ENCODE measurements at places on chromosomes 13 and 19.

DNA sequence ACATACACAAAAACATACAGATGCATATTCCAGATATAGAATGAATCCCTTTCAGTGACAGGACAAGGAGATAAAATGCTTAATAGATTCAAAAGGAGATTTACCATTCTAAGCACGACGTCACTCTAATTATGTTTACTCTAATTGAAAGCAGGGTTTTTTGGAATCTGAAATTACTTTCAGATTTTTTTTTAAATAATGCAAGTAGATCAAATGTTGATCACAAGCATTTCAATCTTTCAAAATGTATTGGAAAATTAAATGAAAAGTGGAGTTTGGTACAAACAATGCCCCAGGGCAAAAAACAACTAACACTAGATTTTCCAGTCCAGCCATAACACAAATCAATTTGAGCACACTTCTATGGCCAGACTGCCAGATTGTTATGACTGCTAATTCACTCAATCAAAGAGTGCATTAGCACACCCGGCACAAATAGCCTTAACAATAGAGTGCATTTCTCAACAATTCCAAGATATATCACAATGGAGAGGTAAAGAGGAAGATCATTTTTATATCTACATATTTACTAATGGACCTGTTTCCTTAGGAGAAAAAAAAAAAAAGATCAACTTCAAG is 4.3 kb upstream of the DACH1 start:
- no peak for DNase-seq

DNA sequence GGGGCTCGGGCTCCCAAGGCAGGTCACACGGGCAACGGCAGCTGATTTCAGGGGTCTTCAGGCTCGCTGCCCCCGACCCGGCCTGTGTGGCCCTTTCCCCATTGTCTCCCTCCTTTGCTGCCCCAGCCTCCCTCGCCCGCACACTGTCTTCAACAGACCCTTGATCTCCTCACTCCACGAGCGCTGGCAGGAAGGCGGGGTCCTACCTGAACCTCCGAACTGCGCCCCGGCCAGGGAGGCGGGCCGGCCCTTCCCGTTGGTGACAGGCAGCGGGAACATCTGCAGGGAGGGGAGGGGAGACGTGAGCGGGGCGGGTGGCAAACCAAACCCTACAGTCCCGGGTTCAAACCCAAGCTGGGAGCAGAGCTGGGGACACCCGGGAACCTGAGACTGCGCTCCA is 6.3 kb downstream of the TCF3 start:
- no peak for DNase-seq

DNA sequence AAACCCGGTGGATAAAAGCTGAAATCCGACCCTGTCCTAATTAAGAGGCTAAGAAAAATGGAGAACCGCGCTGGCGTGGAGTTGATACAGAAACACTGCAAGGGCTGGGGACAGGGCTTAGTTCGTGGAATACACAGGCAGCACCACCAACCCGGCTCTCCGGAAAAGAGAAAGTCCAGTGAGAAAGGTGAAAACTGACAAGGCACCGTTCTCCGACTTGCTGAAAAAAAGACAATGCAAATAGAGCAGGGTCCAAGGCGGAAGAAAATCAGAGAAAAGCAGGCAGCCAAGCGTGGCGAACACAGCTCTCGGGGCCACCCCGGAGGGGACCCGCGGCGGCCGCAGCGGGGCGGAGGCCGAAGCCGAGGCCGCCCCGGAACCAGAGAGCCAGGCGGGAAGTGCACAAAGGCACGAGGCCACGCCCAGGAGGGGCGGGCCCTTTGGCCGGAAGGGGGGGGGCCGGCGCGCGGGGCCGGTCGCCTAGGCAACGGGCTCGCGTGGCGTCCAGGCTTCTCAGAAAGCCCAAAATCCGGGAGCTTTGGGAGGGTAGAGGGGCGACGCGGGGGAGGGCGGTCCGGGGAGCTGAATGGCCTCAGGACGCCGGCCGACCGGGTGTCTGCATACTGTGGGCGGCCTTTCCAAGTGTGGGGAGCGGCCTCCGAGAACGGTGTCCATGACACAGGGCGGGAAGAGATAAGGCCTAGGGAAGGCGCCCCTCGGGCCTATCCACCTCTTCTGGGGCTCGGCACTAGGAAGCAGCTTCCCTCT is 1.2 kb upstream of the ING1 start:
- peak; percentile 85 for DNase-seq

DNA sequence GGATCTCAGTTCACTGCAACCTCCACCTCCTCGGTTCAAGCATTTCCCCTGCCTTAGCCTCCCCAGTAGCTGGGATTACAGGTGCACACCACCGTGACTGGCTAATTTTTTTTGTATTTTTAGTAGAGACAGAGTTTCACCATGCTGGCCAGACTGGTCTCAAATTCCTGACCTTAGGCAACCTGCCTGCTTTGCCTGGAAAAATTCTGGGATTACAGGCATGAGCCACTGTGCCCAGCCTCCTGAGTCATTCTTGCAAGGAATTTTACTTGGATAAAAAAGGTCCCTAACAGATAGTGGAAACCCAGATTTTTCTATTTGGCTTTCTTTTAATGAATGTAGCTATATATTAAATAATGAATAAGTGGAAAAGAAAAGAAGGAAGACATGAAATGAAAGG is 449.9 kb upstream of the ATXN8OS start:
- DNase-seq = no peak

DNA sequence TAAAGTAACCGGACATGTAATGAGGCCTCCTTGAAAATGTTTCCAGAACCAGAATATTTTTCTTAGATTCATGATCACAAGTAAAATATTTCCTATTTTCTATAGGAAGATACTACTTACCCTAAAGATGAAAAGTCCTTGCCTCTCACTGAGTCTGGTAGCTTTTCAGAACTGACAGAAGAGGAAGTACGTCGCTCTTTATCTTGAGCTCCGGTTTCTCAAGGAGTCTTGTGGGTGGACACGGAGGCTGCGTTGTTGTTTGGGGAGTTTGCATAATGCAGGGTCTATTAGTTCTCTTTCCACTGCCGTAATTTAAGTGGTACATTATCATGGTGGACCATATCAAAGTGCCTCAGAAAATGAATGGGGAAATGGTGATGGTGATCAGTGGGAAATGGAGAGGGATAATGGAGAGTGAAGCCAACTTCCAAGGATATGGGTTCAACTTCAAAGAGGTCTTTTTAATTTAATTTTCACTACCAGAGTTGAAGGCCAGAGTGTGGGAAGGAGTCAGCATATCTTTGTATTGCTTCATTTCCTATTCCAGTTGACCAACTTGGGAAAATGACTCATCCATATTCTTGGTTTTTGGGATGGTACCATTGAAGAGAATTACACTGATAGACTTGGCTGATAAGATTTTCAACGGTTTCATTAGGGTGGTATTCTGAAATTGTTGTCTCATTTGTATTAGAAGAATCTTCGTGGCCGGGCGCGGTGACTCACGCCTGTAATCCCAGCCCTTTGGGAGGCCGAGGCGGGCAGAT is 23.4 kb downstream of the MBD3L2B start:
- DNase-seq = no peak

- no peak for DNase-seq
Observed at GRCh38 chr13:22227895-22228294, 557.0 kb downstream of the FGF9 start.

Data from effector memory CD4-positive, alpha-beta T cell (primary cell).